MM.1S (cell line): ENCODE measurements at places on chromosomes 2 and 18.
A peak's percentile ranks its signal among the peaks of the same experiment; 100 is the strongest.

DNA sequence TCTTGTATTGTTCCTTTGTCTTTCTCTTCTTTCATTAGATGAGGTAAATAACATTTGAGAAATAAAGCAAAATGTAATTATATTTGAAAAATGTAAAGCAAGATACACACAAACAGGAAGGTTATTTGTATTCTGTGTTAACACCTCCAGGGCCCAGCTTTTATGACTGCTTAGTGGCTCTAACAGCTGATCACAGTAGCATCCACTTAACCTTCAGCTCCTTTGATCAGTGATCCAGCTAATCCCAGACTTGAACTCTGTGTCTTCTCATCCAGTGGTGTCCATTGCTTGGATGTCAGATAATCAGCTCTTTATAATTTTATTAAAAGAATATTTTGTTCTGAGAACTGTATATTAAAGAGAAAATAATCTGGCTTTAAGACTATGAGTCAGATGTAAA lies 44.5 kb downstream of the PSMD14 start:
- no peak for DNase-seq
- no peaks in the 10 kb centered on the region for H3K36me3 ChIP-seq
- no peak overlapping the region for H3K27ac ChIP-seq
- no peaks in the 10 kb centered on the region for H3K4me1 ChIP-seq
- no peaks in the 10 kb centered on the region for H3K27me3 ChIP-seq

- no peak overlapping the region for H3K4me3 ChIP-seq
- no peak for DNase-seq
- H3K4me1 ChIP-seq, result 0 out of 2 replicates have a peak, but pooled peaks cover 7% of the 10 kb centered on the region
- H3K36me3 ChIP-seq, result no peaks in the 10 kb centered on the region
- no peak overlapping the region for H3K27ac ChIP-seq
- H3K27me3 ChIP-seq, result peaks cover 15% of the 10 kb centered on the region
Measured at GRCh38 chr18:41942254-41942653, 12.8 kb upstream of the PIK3C3 start.

GRCh38 chr2:27705851-27706622 lies 42.3 kb downstream of the SLC4A1AP start:
- no peak for DNase-seq
- H3K4me1 ChIP-seq, result no peaks in the 10 kb centered on the region
- no peak overlapping the region for H3K27ac ChIP-seq
- H3K36me3 ChIP-seq, result no peaks in the 10 kb centered on the region

- H3K27ac ChIP-seq, result no peak overlapping the region
- no peaks in the 10 kb centered on the region for H3K27me3 ChIP-seq
- DNase-seq, result no peak
- H3K4me3 ChIP-seq, result no peak overlapping the region
- 0 out of 2 replicates have a peak, but pooled peaks cover under 1% of the 10 kb centered on the region for H3K4me1 ChIP-seq
Measured at GRCh38 chr2:31312898-31313297, 78.9 kb downstream of the EHD3 start.

GRCh38 chr2:1136846-1137245 lies 186.2 kb downstream of the SNTG2 start:
- no peaks in the 10 kb centered on the region for H3K36me3 ChIP-seq
- H3K27ac ChIP-seq, result no peak overlapping the region

- no peak for DNase-seq
- H3K36me3 ChIP-seq, result no peaks in the 10 kb centered on the region
- peak overlapping the region; percentile 96; the same call in 1 of the 2 replicates for H3K4me3 ChIP-seq
- no peaks in the 10 kb centered on the region for H3K27me3 ChIP-seq
- peaks cover 16% of the 10 kb centered on the region for H3K4me1 ChIP-seq
Measured at GRCh38 chr18:49460976-49461601, 644 bp upstream of the DYM start.

DNA sequence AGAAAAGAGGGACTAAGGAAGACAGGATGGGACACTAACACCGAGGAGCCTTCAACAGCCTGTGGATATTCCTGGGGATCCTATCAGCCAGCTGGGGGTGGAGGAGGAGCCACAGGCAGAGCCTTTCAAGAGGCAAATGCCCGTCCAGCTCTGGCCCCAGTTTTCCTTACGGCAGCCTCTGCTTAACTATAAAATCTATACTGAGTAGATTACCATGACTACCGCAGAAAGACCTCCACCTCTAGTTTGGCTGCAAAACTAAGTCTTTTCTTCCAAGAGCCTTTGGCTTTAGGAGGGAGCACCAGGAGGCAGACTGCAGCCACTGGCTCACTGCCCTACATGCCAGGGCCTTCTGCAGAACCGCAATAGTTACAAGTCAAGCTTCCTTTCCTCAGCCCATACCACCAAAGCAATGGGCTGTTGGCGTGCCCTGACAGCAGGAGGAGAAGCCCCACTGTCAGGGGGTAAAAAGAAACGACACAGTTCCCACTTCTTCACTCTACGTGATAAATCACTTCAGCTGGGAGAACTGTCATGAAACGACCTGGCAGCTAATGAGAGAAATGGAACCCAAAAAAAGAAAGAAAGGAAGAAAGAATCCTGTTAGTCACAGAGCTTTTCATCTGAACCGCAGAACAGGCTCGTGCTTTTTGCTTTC lies 25.1 kb upstream of the CREB1 start:
- no peaks in the 10 kb centered on the region for H3K36me3 ChIP-seq
- H3K27ac ChIP-seq, result no peak overlapping the region
- no peaks in the 10 kb centered on the region for H3K27me3 ChIP-seq
- H3K4me3 ChIP-seq, result no peak overlapping the region
- H3K4me1 ChIP-seq, result peaks cover 13% of the 10 kb centered on the region

DNA sequence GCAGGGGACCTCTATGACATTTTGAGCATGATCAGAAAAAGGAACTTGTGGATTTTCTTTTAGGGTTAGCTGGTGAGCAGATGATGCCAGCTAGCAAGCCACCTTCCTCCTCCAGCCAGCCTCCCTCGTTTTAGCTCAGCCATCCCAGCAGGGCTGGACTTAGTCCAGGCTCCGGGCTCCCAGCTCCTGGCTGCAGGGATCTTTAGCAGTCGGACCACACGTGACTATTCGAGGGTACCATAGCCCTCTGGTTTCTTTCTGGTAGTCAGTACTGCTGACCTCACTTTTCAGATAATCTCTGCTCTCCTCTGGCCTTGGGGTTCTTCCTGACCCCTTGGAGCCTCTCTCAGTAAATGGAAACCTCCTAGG lies 31.8 kb downstream of the NCK2 start:
- H3K4me3 ChIP-seq, result peak overlapping the region; percentile 26; the same call in 1 of the 2 replicates
- H3K4me1 ChIP-seq, result peaks cover 38% of the 10 kb centered on the region
- H3K36me3 ChIP-seq, result no peaks in the 10 kb centered on the region
- peak; percentile 51 for DNase-seq

- no peaks in the 10 kb centered on the region for H3K36me3 ChIP-seq
- H3K4me3 ChIP-seq, result peak overlapping the region; percentile 46; the same call in 1 of the 2 replicates
Measured at GRCh38 chr2:85437488-85438200, 19.1 kb downstream of the SH2D6 start.

DNA sequence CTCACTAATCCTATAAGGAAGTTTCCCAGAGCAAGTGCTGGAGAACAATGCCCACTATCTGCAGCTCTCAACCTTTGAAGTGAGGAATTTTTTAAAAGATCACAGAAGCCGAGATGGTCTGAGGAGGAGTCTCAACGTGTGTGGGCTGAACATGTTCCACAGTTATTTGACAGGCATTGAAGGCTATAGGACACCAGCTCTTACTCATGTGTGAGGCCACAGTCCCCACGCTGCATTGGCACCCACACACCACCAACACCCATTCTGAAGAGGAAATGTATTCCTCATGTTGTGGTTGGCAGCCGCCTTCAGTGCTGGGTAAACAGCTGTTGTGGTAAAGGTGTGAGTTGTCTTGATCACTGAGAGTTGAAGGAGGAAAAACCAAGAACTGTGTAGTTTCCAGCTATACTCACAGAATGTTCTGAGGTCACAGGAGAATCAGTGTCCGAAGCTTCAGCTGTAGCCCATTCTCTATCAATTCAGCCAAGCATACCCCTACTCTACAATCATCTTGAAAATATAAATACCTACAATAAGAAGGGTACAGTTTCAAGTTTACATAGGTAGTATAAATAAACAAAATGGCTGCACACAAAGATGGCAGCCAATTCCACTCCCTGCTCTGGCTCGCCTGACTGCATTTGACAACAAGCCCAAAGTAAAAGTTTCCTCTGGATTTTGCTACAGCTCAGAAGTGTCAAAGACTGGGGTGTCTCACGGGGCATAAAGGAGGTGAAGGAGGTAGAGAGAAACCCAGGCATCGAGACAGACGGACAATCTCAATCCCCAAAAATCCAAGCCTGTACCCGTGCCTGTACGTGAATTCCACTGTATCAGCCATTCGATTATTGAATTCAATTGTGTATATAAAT lies 12.1 kb downstream of the CD226 start:
- no peaks in the 10 kb centered on the region for H3K36me3 ChIP-seq
- H3K27me3 ChIP-seq, result no peaks in the 10 kb centered on the region
- DNase-seq, result no peak
- H3K27ac ChIP-seq, result no peak overlapping the region
- H3K4me1 ChIP-seq, result no peaks in the 10 kb centered on the region

DNA sequence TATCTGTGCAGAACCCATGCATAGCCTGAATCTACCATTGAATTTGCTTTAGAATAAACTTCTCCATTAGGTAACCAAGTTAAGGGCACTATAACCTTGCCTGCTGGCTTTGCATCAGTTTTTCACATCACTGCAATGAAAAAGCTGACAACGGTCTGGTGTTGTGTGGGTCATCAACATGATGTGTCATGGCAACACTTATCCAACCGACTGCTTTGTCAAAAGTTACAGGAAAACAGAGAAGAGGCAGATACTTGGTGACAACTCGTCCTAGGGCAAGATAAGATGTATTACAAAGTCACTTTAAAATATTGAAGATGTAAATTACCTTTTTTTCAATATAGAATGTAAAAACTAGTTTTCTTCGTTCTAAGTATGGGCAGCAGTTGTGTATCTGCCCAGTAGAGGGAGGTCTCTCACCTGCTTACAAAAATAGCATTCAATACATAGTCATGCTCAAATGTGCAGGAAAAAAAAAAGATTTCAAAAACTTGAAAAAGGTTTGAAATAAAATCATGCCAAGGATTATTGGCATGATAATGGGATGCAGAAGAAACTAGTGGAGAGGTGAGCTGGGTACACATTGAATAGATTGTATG lies 96.3 kb downstream of the EVA1A start:
- H3K4me1 ChIP-seq, result no peaks in the 10 kb centered on the region
- DNase-seq, result no peak
- H3K4me3 ChIP-seq, result no peak overlapping the region
- H3K36me3 ChIP-seq, result no peaks in the 10 kb centered on the region
- H3K27ac ChIP-seq, result no peak overlapping the region

- H3K27ac ChIP-seq, result no peak overlapping the region
- no peaks in the 10 kb centered on the region for H3K4me1 ChIP-seq
- DNase-seq, result no peak
- no peaks in the 10 kb centered on the region for H3K27me3 ChIP-seq
- H3K36me3 ChIP-seq, result no peaks in the 10 kb centered on the region
- H3K4me3 ChIP-seq, result no peak overlapping the region
Measured at GRCh38 chr18:79905993-79906392, 45.5 kb downstream of the SLC66A2 start.

GRCh38 chr2:239306274-239307220 lies 94.3 kb downstream of the HDAC4 start:
- H3K4me1 ChIP-seq, result no peaks in the 10 kb centered on the region
- H3K27ac ChIP-seq, result no peak overlapping the region
- DNase-seq, result no peak
- H3K27me3 ChIP-seq, result no peaks in the 10 kb centered on the region
- no peaks in the 10 kb centered on the region for H3K36me3 ChIP-seq
- no peak overlapping the region for H3K4me3 ChIP-seq

- no peaks in the 10 kb centered on the region for H3K4me1 ChIP-seq
- DNase-seq, result no peak
- H3K36me3 ChIP-seq, result no peaks in the 10 kb centered on the region
- H3K4me3 ChIP-seq, result no peak overlapping the region
- H3K27ac ChIP-seq, result no peak overlapping the region
Measured at GRCh38 chr2:56008661-56009431, 85.3 kb upstream of the EFEMP1 start.

DNA sequence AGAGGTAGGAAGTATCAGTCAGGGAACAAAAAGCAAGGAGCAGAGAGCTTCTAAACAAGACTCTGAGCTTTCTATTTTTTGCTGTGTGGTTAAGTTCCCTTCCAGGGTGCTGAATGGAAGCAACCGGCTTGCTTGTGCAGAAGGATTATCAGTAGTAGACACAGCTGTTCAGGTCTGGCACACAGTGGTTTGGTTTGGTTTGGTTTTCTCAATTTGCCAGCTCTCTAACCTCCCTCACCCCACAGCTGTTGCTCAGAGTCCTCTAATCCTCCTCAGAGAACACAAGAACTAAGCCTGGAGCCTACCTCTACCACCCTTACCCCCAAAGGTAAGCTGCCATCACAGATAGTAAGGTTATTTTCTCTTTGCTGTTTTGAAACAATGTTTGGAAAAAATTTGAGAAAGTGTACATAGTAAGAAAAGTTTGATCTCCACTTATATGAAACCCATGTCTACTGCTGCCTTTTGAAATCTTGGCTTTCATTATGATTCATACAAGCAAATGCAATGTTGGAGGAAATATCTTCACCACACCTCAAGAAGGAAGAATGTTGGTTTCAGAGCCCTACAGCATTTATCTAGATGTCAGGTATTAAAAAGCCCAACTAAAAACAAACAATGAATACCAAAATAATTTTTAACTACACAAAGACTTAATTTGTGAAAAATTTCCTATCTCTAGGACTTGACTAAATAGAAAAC lies 255.3 kb downstream of the NR4A2 start:
- peak; percentile 75 for DNase-seq
- peaks cover 12% of the 10 kb centered on the region for H3K4me1 ChIP-seq
- no peak overlapping the region for H3K4me3 ChIP-seq

DNA sequence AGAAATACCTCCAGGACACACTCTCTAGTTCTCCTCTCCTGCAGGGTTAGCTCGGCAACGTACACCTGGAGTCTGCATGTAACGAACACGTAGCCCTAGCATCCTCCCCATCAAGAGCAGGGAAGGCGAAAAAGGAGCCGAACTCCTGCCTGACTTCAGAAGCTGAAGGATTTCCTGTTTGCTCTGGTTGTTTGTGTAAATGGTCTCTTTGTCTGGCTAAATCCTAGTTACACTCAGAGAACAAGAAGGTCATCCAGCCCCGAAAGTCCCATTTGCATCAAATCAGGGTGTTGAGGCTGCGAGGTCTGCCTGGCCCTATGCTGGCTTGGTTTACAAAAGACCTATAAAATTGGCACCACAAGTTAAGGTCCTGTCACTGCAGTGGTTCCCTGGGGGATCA lies 66.4 kb upstream of the POMC start:
- no peaks in the 10 kb centered on the region for H3K36me3 ChIP-seq
- H3K4me3 ChIP-seq, result no peak overlapping the region
- DNase-seq, result no peak
- no peak overlapping the region for H3K27ac ChIP-seq

GRCh38 chr2:64698177-64698643 lies 44.5 kb upstream of the SERTAD2 start:
- no peaks in the 10 kb centered on the region for H3K36me3 ChIP-seq
- no peak overlapping the region for H3K4me3 ChIP-seq
- no peaks in the 10 kb centered on the region for H3K27me3 ChIP-seq
- H3K4me1 ChIP-seq, result no peaks in the 10 kb centered on the region
- no peak for DNase-seq

GRCh38 chr18:50924372-50924771 lies 43.5 kb upstream of the ELAC1 start:
- no peak overlapping the region for H3K27ac ChIP-seq
- H3K36me3 ChIP-seq, result peaks cover 3% of the 10 kb centered on the region; the same call in 1 of the 2 replicates
- H3K27me3 ChIP-seq, result no peaks in the 10 kb centered on the region
- no peak for DNase-seq
- H3K4me1 ChIP-seq, result no peaks in the 10 kb centered on the region
